ENCODE measurements at places on chromosomes 5 and 9.

GRCh38 chr5:132446621-132447020, 44.0 kb downstream of the IRF1 start:
- no peak for DNase-seq

- DNase-seq, result no peak
Measured at GRCh38 chr5:133402775-133403174, 209.6 kb downstream of the FSTL4 start.

GRCh38 chr5:65704621-65705239, 17.2 kb downstream of the SGTB start:
- DNase-seq, result no peak

GRCh38 chr5:155021842-155022241, 8.3 kb downstream of the KIF4B start:
- DNase-seq, result no peak

- no peak for DNase-seq
Measured at GRCh38 chr9:3059781-3060468, 216.0 kb upstream of the PUM3 start.

DNA sequence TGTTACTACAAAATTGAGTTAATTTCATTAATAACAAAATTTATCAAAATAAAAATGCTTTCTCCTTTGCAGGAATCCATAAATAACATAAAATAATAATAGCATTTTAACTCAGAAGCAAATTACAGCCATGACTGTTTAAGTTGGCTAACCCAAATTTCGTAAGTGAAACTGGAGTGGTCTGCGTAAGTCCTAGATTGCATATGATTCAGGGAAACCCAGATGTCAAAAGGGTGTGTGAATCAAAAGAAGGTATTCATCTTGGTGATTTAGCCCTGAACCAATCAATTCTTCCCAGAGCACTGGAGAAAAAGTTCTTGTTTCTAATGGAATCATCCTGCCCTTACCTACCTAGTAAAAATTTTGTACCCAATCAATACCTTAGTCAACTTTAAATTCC, 547.6 kb downstream of the RAB3C start:
- no peak for DNase-seq

DNA sequence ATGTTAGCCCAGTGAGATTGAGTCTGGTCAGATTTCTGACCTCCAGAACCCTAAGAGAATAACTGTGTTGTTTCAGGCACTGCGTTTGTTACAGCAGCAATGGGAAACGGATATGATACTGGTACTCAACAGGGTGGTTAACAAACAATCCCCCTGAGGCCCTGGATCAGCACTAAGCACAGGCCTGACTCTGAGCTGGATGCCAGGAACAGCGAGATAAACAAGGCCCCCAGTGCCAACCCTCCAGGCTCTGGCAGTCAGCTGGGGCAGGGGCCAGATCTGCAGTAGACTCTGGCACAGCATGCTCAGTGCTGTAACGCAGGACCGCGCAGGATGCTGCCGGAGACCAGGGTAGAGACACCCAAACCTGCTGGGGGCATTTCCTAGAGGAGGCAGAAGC, 22.1 kb downstream of the CPLX2 start:
- no peak for DNase-seq

DNA sequence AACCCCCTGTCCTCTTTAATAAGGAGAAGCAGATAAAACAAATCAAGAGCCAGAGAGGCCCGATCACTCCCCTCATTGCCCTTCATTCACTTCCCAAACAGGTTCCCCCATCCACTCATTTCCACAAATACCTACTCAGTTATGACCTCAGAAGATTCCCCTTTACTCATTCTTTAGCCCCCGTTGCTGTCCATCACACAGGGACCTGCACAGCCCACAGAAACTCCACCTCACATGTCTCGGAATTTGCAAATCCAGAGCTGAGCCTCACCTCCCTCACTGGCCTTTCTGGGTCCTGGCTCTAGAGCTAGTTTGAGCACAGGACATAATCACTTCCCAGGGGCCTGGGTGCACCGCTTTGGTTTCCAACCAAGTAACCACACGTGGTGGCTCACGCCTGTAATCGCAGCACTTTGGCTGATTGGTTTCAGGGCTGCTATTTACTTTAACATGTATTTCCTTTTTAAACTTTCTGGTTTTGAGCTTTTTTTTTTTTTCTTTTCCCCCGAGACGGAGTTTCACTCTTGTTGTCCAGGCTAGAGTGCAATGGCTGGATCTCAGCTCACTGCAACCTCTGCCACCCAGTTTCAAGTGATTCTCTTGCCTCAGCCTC, 17.8 kb downstream of the ATP6V0E1 start:
- no peak for DNase-seq

DNA sequence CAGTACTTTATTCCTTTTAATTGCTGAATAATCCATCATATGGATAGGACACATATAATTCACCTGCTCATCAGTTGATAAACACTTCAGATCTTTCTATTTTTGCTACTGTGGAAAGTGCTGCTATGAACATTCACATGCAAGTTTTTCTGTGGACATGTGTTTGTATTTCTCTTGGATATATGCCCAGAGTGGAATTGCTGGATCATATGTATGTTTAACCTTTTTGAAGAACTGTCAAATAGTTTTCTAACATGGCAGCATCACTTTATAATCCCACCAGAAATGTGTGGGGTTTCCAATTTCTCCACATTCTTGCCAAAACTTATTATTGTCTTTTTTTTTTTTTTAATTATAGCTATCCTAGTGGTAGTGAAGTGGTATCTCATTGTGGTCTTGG, 15.1 kb downstream of the CARTPT start:
- DNase-seq, result no peak

GRCh38 chr9:105168870-105169319, 75.6 kb upstream of the SLC44A1 start:
- DNase-seq, result no peak

- no peak for DNase-seq
Measured at GRCh38 chr9:126454215-126454614, 127.6 kb downstream of the MVB12B start.

DNA sequence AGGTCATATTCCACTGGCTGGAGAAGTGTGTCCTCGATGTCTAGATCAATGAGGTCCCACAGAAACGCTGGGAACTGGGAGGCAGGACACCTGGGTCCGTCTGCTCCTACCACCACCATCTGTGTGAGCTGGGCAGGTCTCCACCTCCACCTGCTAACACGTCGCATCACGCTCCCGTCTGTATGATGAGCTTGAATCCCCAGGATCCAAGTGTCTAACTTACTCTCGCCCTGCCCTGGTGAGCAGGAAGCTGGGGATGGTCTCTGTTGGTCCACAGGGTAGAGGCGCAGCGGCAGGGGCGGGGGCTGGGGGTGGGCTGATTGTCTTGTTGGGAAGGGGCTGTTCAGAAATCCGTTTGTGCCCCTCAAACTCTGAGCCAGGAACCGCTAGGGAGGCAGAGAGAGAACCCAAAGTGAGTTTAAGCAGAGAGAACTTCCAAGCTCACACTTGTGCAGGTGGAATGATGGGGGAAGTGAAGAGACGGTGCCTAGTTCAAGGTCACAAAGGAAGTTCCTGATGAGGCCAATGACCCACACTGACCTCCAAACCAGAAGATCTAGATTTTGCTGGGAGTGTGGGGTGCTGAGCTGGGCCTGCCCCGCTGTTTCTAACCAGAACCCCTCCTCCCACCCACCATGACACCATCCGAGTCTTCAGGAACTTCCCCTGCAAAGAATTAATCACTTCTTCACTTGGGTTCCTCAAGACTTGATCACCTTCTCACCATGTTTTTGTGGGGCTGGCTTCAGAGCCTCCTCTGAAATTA, 21.1 kb downstream of the ORM2 start:
- DNase-seq, result no peak

- DNase-seq, result no peak
Measured at GRCh38 chr9:89664896-89665329, 60.1 kb downstream of the GADD45G start.

GRCh38 chr5:69489246-69489645, 3.3 kb upstream of the OCLN start:
- DNase-seq, result no peak

DNA sequence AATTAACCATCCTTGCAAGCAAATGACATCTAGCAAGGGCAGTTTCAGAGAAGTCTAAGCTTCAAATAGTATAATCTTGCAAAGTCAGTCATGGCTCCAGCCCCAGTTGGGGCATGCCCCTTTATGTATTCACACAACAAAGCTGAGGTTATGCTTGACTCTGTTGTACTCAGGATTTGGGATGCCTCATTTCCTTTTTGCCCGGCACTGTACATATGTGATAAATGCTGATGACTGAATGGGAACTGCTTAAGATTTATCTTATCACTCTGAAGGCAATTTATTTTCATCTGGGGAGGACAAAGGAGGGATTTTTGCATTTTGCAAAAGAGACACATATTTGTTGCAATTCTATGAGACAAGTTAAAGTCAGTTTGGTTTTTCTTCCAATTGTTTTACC, 219.2 kb downstream of the TRPM3 start:
- DNase-seq, result no peak

GRCh38 chr5:127562252-127562651, 44.8 kb downstream of the PRRC1 start:
- DNase-seq, result no peak

DNA sequence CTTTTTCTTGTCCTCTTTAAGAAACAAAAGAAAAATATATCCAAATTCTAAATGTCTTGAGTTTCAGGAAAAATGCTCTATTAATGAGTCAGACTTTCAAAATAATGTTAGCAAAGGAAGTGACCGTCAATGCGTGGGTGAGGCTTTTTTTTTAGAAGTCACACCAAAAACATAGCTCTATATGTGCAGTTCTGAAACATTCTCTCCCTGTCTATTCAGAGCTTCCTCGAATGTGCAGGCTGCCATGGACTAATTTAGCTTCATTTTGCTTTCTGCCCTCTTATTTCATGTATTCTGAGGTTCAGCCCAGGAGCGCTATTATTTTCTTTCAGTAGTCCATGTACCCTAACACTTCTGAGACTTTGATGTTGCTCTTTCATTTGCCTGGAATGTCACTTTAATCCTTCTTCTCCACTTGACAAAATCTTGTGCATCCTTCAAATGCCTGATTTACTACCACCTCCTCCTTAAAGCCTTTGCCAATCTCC, 72.5 kb upstream of the RASA1 start:
- DNase-seq, result no peak

DNA sequence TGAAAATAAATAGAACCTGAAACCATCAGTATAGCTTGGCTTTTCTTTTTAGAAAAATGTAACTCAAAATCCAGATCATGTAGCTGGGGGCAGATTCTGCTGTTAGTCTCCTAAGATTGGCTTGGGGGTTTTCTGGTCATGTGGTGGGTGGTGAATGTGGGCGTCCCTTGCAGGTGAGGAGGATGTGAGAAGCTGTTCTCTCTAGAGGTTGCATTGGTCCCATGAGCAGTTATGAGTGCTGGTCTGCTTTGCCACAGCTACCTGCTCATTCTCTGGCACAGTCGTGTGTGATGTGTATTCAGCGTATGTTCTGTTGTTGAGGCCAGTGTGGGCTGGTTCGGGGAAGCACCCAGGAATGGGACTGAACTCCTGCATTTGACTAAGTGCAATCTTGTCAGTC, 466.8 kb downstream of the DIRAS2 start:
- no peak for DNase-seq

DNA sequence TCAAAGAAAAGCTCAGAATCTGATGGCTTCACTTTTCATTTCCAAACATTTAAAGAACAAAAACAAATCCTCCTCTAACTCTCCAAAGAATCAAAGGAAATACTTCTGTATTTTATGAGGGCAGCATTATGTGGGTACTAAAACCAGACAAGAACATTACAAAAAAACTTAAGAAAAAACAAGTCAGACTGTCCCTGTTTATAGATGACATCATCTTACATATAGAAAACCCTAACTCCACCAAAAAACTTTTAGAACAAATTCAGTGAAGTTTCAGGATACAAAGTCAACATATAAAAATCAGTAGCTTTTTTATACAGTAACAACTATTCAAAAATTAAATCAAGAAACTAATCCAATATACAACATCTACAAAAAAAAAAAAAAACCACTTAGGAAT, 136.2 kb downstream of the PJA2 start:
- no peak for DNase-seq

- DNase-seq, result no peak
Measured at GRCh38 chr5:153122403-153122802, 368.1 kb upstream of the GRIA1 start.

DNA sequence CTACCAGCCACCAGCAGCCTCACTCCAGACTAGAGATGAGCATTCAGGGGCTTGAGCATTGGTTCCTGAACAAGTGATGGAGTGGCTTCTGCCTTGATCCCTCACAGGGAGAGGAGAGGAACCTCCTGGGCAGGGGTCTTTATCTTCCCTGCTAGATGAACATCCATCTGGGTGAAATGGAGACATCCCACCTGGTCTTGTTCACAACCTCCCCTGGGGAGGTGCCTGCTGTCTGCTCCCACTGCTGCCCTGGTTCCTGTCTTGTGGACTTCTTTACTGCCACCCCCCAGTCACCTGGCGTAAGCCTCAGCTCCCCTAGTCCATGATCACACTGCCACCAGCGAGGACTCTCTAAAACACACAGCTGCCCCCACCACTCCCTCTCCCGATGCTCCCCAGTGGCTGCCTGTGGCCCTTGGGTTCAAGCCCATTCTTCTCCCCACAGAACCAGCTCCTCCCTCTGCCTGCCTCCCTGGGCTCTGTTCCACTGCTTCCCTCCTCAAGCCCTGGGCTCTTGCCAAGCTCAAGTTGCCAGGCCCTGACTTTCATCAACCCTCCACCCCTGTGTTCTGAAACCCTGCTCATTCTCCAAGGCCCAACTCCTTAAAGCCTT, 51.5 kb downstream of the COL15A1 start:
- no peak for DNase-seq

DNA sequence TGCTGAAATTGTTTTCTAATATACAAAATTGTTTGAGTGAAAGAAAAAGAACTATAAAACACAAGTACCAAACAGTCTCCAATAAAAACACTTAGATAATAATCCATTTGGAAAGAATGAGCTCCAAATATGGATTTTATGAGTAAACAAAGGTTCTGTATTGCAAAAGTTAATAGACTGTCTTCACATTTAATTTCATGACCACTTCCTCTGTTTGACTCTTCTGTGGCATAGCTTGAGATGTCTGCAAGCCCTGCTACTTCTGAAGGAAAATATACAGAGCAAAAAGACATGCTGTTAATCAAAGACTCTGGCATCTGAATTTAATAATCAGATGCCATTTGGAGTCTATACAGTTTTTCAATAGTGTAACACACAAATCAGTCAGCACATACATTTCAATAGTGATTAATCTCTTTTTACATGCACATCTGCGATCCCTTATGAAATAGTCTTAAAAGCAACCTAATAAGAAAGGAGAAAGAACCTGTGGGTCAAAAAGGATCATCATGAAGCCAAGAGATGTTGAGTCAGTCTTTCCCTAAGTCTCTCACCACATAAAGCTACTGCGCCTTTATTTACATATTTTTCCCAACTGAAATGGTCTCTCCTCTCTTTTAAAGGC, 165.4 kb upstream of the LHFPL2 start:
- no peak for DNase-seq
